ENCODE measurements at places on chromosomes 13 and 19.
A peak's percentile ranks its signal among the peaks of the same experiment; 100 is the strongest.

GRCh38 chr19:18788529-18789421, 2.3 kb downstream of the COMP start:
- DNase-seq = no peak

DNA sequence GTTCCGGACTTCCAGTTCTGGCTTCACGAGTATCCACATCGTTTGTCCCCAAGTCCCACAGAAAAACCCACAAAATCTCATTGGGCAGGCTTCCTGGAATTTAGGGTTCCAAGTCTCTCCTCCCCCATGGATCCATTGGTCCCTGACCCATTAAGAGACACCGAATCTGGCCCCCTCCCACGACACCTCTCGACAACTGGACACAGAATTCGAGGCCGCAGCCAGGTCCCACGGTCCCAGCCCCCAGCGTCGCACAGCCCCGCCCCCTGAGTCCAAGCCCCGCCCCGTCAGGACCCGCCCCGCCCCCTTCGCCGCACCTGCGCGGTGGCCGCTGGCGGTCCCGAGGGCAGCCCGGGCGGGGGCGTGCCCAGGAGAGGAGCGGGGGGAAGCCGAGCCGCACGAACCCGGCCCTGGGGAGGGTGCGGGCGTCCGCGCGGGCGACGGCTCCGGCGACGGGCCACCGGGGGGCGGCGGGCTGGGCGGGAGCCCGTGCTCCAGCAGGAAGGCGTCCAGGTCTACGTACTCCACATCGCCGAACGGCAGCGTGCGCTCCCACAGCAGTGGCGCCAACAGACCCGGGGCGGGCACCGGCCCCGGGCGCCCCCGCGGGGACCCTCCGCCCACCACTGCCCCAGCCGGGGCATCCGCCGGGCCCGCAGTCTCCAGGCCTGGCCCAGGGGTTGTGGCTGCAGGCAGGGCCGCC, 1.8 kb downstream of the DBP start:
- DNase-seq = peak; percentile 64

DNA sequence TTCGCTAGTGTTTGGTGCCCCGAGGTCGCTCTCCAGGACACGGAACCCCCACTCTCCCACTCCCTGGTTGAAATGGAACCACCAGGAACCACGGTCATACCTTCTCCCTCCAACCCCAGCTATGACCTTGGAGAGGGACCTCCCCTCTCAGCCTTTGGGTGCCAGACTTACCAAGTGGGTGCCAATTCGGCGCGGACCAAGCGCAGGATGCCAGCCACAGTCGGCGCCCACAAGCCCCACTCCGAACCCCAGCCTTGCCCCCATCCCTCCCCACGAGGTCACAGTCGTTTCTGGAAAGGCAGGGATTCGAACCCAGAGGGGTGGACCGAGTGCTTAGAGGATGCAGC, 910 bp downstream of the PDE4C start:
- DNase-seq = no peak

- DNase-seq = peak; percentile 62
These were observed 8.1 kb downstream of the PIK3R2 start for GRCh38 chr19:18160971-18161635.

GRCh38 chr19:51338563-51339312, 3.2 kb downstream of the VSIG10L start:
- DNase-seq = peak; percentile 70

GRCh38 chr13:99926014-99926731, 45.4 kb downstream of the ZIC5 start:
- peak; percentile 92 for DNase-seq

DNA sequence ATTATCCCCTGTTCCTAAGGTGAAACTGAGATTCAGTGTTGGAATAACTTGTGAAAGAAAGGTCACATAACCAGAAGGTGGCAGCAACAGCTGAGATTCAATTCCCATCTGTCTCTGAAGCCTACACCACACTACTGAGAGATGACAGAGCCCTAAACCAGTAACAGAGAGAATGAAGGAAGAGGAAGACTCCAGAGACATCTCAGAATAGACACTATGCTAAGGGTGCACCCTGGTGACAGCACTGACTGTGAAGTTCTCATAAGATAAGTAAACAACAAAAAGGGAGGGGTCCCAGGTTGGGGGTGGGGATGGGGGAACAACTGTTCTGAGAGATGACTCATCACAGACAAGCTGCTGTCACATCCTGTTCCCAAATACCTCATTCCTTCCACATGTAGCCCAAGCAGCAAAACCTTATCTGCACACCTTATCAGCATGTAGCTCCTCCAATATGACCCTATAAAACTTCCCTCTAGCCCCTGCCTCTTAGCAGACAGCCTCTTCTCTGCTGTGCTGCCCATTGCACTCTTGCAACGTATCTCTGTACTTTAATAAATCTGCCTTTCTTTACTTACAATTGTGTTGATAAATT, 46.5 kb downstream of the UTP14C start:
- DNase-seq = peak; percentile 77

- DNase-seq = no peak
These were observed 70.7 kb upstream of the GTF3A start for GRCh38 chr13:27353708-27354107.

DNA sequence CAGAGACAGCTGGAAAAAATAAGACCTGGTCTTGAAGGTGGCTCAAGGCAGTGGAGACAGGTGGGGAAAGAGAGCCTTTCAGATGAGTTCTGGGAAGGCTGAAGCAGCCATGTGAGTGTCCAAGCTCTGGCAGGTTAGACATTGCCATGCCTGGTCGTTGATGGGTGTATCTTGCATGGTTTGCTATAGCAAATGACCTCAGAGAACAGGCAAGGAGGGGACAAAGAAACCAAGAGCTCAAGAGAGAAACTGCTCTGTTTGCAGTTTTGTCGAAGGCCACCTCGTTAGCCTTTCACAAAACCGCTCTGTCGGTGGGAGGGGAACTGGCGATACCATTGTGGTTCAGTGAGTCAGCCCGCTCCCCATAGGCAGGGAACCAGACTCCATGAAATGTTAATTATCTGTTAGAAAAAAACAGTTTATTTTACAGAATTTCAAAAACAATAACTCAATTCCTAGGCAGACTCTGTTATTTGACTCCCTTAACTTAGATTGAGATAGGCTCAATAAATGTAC, 82.8 kb upstream of the ARGLU1 start:
- DNase-seq = no peak

DNA sequence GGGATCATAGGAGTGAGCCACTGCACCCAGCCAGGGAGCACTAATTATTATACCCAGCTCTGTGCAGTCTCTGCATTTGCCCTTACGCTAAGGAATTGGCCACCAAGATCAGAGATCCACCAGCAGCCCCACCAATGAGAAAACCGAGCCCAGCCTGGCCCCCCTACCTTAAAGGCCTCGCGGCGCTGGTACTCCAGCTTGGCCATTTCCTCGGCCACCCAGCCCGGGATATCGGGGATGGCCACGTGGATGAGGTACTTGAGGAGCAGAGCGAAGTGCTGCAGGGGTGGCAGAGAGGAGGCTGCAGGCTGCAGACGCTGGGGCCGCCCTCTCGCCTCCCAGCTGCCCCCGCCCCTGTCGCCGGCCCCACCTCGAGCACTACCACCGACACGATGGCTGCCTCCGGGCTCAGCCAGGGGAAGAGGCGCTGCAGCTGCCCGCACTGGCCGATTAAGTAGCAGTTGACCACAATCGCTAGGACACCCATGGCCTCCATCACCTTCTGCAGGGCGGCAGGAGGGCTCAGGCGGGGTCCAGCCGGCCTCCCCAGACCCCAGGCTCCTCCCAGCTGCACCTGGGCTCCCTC, 7.5 kb downstream of the ANO8 start:
- no peak for DNase-seq

DNA sequence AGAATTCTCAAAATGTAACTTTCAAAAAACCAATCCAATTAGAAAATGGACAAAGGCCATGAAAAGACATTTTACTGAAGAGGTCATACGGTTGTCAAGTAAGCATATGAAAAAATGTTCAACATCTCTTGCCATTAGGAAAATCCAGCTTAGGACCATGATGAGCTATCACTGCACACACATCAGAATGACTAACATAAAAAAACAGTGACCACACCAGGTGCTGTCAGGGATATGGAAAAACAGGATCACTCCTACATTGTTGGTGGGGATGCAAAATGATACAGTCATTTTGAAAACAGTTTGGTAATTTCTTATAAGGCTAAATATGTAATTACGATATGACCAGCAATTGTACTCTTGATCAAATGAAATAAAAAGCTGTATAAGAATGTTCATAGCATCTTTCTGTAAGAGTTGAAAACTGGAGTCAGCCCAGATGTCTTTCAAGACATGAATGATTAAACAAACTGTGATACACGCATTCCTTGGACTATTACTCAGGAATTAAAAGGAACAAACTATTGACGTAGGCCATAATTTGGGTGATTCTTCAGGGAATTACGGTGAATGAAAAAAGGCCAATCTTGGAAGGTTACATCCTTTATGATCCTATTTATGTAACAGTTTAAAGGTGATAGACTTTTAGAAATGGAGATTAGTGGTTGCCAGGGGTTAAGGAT, 26.9 kb upstream of the RCBTB2 start:
- no peak for DNase-seq

- no peak for DNase-seq
These were observed 20.6 kb downstream of the MIR17HG start for GRCh38 chr13:91368101-91368500.

DNA sequence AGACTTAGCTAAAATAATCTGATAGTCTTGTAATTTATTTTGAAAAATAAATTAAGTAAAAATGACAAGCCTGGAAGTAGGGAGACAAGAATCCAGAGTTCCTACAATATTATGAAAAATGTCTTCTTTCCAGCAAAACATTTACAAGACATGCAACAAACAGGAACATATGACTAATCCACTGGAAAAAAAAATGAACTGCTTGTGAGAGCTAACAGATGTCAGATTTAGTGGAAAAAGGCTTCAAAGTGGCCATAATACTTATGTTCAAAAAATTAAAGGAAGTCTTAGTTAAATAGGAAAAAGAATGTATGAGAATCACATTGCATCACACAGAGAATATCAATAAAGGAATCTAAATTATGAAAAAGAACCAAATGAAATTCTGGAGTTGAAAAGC, 2082.0 kb upstream of the PCDH20 start:
- no peak for DNase-seq
